Naive thymus-derived CD4-positive, alpha-beta T cell (primary cell): ENCODE measurements at places on chromosomes 5 and 9. TPM values are rescaled to one million over a fixed set of nuclear protein-coding genes. Genes with fewer than 3 reads are reported as not detected.

DNA sequence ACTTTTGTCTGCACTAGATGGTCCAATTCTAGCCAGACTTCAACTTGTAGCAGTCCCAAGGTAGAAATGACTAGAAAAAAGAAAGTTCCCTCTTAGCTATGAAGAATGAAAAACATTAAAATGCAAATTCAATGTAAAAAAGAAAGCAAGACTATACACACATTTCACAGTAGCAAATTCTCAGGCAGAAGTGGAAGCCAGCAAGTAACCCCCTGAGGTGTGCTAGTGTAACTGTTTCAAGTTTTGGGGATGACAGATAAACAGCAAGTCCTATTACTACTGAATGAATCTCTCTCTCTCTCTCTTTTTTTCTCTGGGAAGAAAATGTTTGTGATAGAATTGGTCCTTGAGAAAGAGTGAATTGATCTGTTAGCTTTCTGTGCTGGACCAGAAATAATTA, 185.6 kb downstream of the EFNA5 start:
- no peak for DNase-seq

GRCh38 chr5:77104813-77105212, 17.7 kb upstream of the ZBED3 start:
- no peak for DNase-seq

DNA sequence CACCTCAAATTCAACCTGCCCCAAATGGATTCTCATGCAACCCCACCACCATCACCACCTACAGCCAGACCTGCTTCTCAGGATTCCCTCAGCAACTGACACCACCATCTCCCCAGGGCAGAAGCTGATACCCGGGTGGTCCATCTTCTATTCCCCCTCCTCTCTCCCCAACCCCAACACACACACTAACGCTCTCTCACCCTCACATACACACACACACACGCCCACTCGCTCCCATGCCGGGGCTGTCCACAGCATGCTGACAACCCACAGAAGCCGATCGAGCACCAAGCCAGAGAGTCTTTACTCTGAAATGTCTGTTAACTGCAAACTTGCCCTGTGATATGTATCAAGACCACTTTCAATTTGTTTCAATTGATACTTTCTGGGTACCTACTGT, 28.4 kb downstream of the B4GALT1 start:
- DNase-seq: no peak

GRCh38 chr5:107100121-107100520, 570.6 kb downstream of the EFNA5 start:
- no peak for DNase-seq

TAF1L gene
- total RNA-seq: 0.05 TPM in 1 of 2 replicates, not detected in the other

DNA sequence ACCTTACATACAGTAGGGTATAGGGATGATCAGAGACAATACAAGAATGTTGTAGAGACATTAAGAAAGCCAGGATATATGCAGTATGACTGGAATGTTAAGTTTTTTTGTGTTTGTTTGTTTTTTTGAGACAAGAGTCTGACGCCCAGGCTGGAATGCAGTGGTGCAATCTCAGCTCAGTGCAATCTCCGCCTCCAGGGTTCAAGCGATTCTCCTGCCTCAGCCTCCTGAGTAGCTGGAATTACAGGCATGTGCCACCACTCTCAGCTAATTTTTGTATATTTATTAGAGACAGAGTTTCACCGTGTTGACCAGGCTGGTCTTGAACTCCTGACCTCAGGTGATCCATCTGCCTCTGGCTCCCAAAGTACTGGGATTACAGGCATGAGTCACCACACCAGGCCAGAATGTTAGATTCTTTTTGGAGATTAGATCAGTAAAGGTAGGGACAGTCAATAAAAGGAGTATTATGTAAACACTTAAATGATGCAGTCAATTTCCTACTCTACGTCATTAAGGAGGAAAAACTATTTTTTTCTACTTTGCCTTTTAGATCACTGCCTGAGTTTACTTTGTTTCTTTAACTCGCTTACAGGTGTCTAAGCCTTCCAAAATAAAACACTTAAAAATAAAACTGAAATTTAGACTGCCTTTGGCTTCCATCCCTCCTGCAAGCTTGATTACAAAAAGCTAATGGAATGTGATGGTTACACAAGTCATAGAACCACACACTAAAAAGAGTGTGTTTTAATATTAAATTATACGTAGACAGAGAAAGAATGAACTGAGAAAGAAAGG, 6.8 kb upstream of the HNRNPA0 start:
- DNase-seq: no peak

DNA sequence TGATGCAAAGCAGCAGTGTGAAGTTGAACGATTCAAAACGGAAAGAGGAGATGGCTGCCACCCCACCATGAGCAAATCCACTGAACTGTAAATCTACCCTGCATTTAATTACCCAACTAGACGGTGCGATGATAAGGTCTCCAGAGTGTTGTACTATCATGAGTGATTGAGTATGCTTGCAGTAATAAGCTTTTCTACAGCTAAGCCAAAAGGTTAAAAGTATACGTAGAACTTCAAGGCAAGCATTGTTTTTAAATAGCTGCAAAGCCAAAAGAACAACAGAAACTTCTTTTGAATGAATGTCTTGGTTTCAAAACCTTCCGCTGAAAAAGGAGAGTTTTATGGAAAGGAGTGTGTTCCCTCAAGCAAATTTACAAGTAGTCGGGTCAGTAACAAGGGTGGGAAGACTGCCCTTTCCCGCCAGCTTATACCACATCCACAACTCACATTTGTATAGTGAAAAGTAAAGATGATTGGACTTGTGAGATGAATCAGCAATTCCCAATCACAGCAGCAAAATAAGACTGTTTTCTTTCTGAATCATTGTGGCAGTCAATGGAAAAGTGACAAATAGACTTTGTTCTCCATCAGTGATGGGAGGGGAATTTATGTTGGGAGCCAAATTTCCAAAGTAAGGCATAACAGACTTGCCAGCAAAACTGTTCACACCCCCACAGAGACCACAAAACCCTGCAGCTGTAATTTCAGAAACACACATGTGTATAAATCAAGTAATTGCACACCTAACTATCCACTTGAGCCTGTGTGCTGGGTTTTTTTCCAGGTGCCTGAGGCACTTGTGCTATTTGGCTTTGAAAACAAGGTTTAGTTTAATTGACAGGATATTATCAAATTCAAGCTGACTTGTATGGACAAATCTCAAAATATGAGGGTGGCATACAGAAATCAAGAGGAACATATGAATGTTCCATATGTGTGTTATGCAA, 407.7 kb upstream of the GRAMD2B start:
- DNase-seq: no peak

DNA sequence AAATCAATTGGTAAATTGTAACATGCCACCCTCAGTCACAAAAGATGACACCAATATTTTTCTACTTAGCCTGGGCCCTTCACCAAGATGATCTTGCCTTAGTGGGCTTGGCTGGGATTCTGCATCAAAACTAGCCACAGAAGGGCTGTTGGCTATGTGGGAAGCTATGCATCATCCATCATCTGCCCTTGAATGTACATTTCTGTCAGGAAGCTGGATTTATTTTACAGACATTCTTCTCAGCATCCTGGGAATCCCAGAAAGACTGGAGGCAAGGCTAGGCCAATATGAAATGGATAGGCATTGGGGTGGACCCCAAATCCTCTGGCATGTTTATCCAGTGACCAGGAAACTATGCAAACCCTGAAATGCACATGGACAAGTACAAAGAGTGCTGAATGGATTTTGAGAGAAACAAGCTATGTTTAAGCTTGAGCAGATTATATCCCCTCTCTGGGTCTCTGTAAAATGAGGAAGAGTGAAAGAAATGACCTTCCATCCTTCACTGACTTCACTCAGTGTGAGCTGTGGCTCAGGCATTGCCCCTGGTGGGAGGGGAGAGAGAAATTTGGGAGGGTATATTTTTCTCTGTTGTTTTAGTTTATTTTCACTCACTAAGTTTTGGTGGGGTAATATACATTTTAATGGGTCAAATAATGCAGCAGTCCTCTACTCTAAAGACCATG, 283.6 kb downstream of the EBF1 start:
- no peak for DNase-seq
